ENCODE measurements at places on chromosomes 12 and 14. TPM values are rescaled to one million over a fixed set of nuclear protein-coding genes. Genes with fewer than 3 reads are reported as not detected.

GRCh38 chr14:22532345-22533056, 56.5 kb downstream of the DAD1 start:
- H3K27ac ChIP-seq, result no peak overlapping the region
- no peaks in the 10 kb centered on the region for H3K27me3 ChIP-seq
- DNase-seq, result no peak
- H3K4me3 ChIP-seq, result no peak overlapping the region

C3AR1 gene
- 3.4 TPM for total RNA-seq

FGF6 gene
- not detected for total RNA-seq

DNA sequence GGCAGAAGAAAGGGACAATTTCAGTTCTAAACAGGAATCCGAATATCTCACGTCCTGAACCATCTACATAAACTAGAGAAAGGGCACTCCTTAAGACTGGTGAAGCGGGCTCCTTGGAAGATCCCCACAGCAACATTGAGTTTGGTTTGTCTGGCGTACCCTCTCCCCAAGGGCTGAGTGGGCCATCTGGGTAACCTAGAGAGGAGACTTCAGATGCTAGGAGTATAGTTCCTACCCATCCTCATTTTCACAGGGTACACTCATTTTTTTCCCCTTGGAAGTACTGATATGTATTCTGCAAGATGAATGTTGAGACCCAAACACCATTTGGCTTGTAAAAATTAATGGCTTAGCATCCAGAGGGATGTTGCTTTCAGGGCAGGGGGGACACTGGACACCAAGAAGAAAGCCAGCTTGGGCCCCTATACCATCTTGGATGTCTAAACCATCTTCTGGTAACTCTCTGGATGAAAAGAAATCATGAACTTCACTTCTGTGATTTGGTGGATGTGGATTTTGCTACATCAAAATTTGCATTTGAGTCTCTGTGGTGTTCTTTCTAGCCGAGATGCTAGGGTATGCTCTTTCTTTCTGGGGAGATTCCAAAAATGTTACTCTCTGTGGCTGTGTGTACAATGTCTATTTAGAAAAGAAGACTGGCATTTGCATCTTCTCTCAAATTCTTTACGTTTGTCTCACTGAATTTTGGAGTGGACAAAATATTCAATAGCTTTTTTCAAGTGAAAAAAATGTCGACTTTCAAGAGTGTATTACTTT, 97.7 kb downstream of the ETV6 start:
- no peaks in the 10 kb centered on the region for H3K27me3 ChIP-seq
- no peak overlapping the region for H3K4me3 ChIP-seq
- no peaks in the 10 kb centered on the region for H3K4me1 ChIP-seq
- DNase-seq, result no peak
- H3K36me3 ChIP-seq, result no peaks in the 10 kb centered on the region
- H3K27ac ChIP-seq, result no peak overlapping the region

ACRBP gene
- 0.43 TPM for total RNA-seq

DNA sequence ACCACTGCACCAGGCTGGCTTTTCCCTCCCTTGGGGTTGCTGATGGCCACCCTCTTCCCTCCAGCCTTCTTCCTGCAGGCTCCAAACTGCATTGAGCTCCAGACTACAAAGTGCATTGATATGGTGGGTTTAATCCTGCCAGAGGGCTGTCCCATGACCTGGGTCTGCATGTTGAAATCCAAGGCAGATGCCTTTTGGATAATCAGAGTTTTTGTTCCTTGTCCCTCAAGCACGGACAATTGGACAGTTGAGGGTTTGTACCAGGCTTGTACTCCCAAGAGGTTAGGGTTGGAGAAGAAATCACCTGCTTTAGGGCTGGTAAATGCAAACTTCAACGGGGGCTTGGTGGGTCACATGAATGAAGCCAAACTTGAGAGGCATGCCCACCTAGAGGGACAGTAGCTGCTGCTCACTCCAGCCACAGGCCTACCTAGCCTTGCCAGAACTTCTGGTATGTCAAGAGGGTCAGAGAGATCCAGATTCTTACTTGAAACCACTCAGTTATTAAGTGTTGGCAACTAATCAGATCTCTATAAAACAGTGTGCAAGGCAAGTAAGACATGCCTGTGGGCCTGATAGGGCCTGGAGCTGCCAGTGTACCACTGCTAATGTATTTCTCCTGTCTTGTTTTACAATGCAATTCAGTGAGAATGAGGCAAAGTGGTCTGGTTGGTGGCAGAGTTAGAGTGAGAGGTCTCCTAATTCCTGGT, 21.7 kb upstream of the KRT83 start:
- no peaks in the 10 kb centered on the region for H3K4me1 ChIP-seq
- H3K27ac ChIP-seq, result no peak overlapping the region
- H3K4me3 ChIP-seq, result no peak overlapping the region
- no peak for DNase-seq
- H3K27me3 ChIP-seq, result no peaks in the 10 kb centered on the region

- H3K4me3 ChIP-seq, result no peak overlapping the region
- no peak overlapping the region for H3K27ac ChIP-seq
- H3K4me1 ChIP-seq, result no peaks in the 10 kb centered on the region
- no peak for DNase-seq
- no peaks in the 10 kb centered on the region for H3K36me3 ChIP-seq
These were observed 58.0 kb upstream of the GSC start for GRCh38 chr14:94827711-94828447.

AKAP6 gene
- total RNA-seq, result 112 TPM

DNA sequence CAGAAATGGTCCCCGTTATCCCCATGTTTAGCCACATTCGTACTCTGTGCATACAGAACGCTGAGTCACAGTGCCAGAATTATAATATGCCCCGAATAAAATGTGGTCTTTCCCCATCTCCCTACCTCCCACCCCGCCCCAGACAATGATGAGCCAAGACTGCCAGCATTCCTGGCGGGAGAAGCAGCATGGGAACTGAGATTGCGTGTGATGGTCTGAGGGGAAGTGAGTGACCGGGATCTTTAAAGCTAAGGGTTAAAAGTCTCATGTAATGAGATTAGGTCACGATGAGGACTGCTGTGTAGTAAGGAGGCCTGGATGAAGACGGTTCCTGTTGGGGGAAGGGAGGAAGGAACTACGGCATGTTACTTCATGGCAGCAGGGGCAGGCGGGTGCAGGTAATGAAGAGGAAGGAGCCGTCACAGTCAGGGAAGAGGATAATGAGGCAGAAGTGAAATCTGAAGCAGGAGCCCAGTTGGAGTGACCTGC, 243.3 kb upstream of the FKBP4 start:
- no peak for DNase-seq
- peaks cover 56% of the 10 kb centered on the region for H3K36me3 ChIP-seq
- H3K4me3 ChIP-seq, result no peak overlapping the region
- no peaks in the 10 kb centered on the region for H3K4me1 ChIP-seq
- peak overlapping the region; percentile 22 for H3K27ac ChIP-seq

GRCh38 chr12:62021808-62022207, 238.4 kb upstream of the USP15 start:
- no peak for DNase-seq
- no peaks in the 10 kb centered on the region for H3K36me3 ChIP-seq
- no peak overlapping the region for H3K27ac ChIP-seq
- H3K27me3 ChIP-seq, result no peaks in the 10 kb centered on the region
- H3K4me3 ChIP-seq, result no peak overlapping the region

GRCh38 chr12:54437697-54438096, 18.6 kb upstream of the ITGA5 start:
- no peak for DNase-seq
- H3K4me1 ChIP-seq, result no peaks in the 10 kb centered on the region
- H3K27me3 ChIP-seq, result no peaks in the 10 kb centered on the region
- H3K4me3 ChIP-seq, result no peak overlapping the region
- H3K36me3 ChIP-seq, result no peaks in the 10 kb centered on the region
- no peak overlapping the region for H3K27ac ChIP-seq

TTC9 gene
- total RNA-seq, result 2.2 TPM

- H3K27ac ChIP-seq, result no peak overlapping the region
- H3K27me3 ChIP-seq, result no peaks in the 10 kb centered on the region
- no peak for DNase-seq
- H3K4me3 ChIP-seq, result no peak overlapping the region
- H3K36me3 ChIP-seq, result no peaks in the 10 kb centered on the region
- H3K4me1 ChIP-seq, result no peaks in the 10 kb centered on the region
These were observed 142.2 kb downstream of the BMP4 start for GRCh38 chr14:53814392-53814791.

POMT2 gene
- 9.7 TPM for total RNA-seq

- peaks cover under 1% of the 10 kb centered on the region for H3K36me3 ChIP-seq
- H3K27me3 ChIP-seq, result no peaks in the 10 kb centered on the region
- H3K4me3 ChIP-seq, result no peak overlapping the region
- H3K27ac ChIP-seq, result peak overlapping the region; percentile 13
- peaks cover 34% of the 10 kb centered on the region for H3K4me1 ChIP-seq
- no peak for DNase-seq
These were observed 74.2 kb downstream of the TMTC1 start for GRCh38 chr12:29709496-29710040.

DNA sequence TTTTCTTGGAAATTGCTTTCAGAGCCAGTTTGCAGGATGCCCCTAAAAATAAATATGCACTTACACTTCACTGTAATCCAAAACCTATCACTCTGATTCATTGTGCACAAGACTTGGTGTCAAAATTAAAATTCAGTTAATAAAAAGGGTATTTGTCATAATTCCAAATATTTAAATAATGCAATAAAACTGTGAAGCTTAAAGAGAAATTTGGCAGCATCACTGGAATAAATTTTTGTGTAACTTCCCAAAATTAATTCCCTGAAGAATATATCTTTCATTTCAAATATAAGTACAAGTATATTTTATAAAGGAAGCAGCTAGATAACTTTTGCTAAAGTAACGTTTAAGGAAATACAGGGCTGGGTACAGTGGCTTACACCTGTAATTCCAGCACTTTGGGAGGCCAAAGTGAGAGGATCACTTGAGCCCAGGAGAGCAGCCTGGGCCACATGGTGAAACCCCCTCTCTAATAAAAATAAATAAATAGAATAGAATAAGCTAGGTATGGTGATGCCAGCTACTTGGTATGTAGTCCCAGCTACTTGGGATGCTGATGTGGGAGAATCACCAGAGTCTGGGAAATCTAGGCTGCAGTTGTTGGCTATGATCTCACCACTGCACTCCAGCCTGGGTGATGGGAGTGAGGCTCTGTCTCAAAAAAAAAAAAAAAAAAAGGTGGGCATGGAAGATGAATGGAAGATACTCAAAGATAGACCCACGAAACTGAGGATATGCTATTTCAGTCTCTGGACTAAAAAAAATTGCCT, 233.8 kb downstream of the FBXL14 start:
- H3K4me1 ChIP-seq, result peaks cover 16% of the 10 kb centered on the region
- no peak for DNase-seq
- H3K27me3 ChIP-seq, result no peaks in the 10 kb centered on the region
- no peaks in the 10 kb centered on the region for H3K36me3 ChIP-seq
- no peak overlapping the region for H3K27ac ChIP-seq
- no peak overlapping the region for H3K4me3 ChIP-seq

DNA sequence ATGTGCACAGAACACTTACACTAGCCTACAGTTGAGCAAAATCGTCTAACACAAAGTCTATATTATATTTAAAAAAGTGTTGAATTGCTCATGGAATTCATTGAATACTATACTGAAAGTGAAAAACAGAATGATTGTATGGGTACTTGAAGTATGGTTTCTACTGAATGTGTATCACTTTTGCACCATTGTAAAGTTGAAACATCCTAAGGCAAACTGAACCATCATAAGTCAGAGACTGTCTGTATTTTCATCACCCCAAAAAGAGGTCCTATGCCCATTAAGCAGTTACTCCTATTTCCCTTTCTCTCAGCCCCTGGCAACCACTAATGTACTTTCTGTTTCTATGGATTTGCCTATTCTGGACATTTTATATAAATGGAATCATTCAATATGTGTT, 4.4 kb upstream of the AMIGO2 start:
- H3K27me3 ChIP-seq, result no peaks in the 10 kb centered on the region
- H3K36me3 ChIP-seq, result no peaks in the 10 kb centered on the region
- no peak overlapping the region for H3K4me3 ChIP-seq

CDC42BPB gene
- 68.0 TPM for total RNA-seq

LRRIQ1 gene
- total RNA-seq, result not detected

- no peaks in the 10 kb centered on the region for H3K36me3 ChIP-seq
- DNase-seq, result no peak
- H3K27ac ChIP-seq, result no peak overlapping the region
- no peak overlapping the region for H3K4me3 ChIP-seq
These were observed 14.4 kb downstream of the PRKCH start for GRCh38 chr14:61335671-61336275.

RFLNA gene
- 0.41 TPM for total RNA-seq

TEX22 gene
- 0.16 TPM for total RNA-seq

DNA sequence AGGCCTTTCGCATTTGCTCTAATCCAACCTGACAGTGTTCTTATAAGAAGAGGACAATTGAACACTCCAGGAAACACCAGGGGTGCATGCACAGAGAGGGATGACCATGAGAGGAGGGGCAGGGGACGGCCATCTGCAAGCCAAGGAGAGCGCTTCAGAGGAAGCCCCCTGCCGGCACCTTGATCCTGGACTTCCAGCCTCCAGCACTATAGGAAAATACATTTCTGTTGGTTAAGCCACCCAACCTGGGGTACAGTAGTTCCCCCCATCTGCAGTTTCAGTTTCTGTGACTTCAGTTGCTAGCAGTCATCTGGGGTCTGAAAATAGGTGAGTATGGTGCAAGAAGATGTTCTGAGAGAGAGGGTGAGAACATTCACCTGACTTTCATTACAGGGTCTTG, 64.7 kb downstream of the CLMN start:
- H3K4me1 ChIP-seq, result no peaks in the 10 kb centered on the region
- H3K4me3 ChIP-seq, result no peak overlapping the region
- H3K36me3 ChIP-seq, result no peaks in the 10 kb centered on the region
- no peaks in the 10 kb centered on the region for H3K27me3 ChIP-seq

SERPINA10 gene
- total RNA-seq, result not detected

TMEM253 gene
- total RNA-seq, result not detected

- H3K27me3 ChIP-seq, result no peaks in the 10 kb centered on the region
- no peaks in the 10 kb centered on the region for H3K36me3 ChIP-seq
- no peak for DNase-seq
These were observed 871 bp upstream of the KRT83 start for GRCh38 chr12:52322069-52322468.

DNA sequence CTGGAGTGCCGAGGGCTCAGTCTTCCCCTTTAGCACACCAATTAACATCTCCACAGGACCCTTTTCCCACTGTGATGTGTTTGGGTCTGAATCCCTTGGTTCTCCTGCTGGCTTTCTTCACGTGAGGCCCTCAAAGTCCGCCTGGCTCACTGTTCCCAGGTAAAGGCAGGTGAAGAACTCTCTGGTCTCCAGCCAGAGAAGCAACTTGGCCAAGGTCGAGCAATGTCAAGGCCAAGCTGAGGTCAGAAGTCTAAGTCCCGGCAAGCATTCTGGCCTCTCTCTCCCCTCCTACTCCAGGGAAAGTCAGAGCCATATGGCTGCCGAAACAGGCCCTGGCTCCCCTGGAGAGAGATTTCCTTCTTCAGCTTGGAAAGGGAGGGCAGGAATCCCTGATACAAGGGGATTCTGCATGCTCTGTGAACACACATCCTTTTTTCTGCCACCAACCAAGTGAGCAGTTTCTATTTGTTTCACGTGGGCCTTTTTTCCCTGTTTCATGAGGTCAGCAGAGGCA, 61.4 kb upstream of the ESRRB start:
- no peak overlapping the region for H3K27ac ChIP-seq
- H3K36me3 ChIP-seq, result no peaks in the 10 kb centered on the region
- no peak for DNase-seq

- no peaks in the 10 kb centered on the region for H3K36me3 ChIP-seq
- no peaks in the 10 kb centered on the region for H3K4me1 ChIP-seq
- no peak overlapping the region for H3K4me3 ChIP-seq
- H3K27me3 ChIP-seq, result no peaks in the 10 kb centered on the region
- no peak overlapping the region for H3K27ac ChIP-seq
These were observed 33.3 kb downstream of the CACNA2D4 start for GRCh38 chr12:1885082-1885596.

JKAMP gene
- 38.0 TPM for total RNA-seq

DTX3 gene
- 22.3 TPM for total RNA-seq

All from right atrium auricular region (tissue), 2 donors.